ENCODE measurements at places on chromosomes 1 and 21. TPM values are rescaled to one million over a fixed set of nuclear protein-coding genes. Genes with fewer than 3 reads are reported as not detected.

Gene COL9A2
- 1.5 TPM for total RNA-seq

Gene ZNF593OS
- total RNA-seq = not detected

Gene DNASE2B
- total RNA-seq = not detected

Gene NSUN4
- 11.4 TPM for total RNA-seq

Gene SLC16A4
- total RNA-seq = 10.4 TPM

Gene F3
- 18.6 TPM for total RNA-seq

Gene AMY1B
- not detected for total RNA-seq

Gene PRKACB
- 6.9 TPM for total RNA-seq

Gene CD160
- total RNA-seq = not detected

Gene IVL
- not detected for total RNA-seq

Gene SPRR2G
- total RNA-seq = not detected

Gene CSMD2
- 0.49 TPM for total RNA-seq

Gene MCOLN3
- not detected for total RNA-seq

Gene HRNR
- total RNA-seq = not detected

Gene DNAJC8
- total RNA-seq = 49.1 TPM

Gene EPHA2
- total RNA-seq = 16.4 TPM

Gene CATSPER4
- total RNA-seq = not detected

Gene FLVCR1
- 7.8 TPM for total RNA-seq

Gene PAQR6
- total RNA-seq = 0.32 TPM

Gene DDOST
- 405 TPM for total RNA-seq

Gene DPH2
- total RNA-seq = 17.5 TPM

Gene CDCA8
- 9.2 TPM for total RNA-seq

Gene S100A4
- 248 TPM for total RNA-seq

Gene WNT2B
- total RNA-seq = 0.18 TPM

Gene CBR1
- total RNA-seq = 166 TPM

Gene C21orf91
- 3.4 TPM for total RNA-seq

Gene IFNLR1
- not detected for total RNA-seq
